HFFc6 (cell line): ENCODE measurements at places on chromosomes 5 and 9. TPM values are rescaled to one million over a fixed set of nuclear protein-coding genes. Genes with fewer than 3 reads are reported as not detected.

- H3K36me3 ChIP-seq: peaks cover 8% of the 10 kb centered on the region
- H3K27ac ChIP-seq: no peak overlapping the region
- DNase-seq: no peak
- no peak overlapping the region for H3K4me3 ChIP-seq
- H3K27me3 ChIP-seq: no peaks in the 10 kb centered on the region
- no peaks in the 10 kb centered on the region for H3K4me1 ChIP-seq
Observed at GRCh38 chr9:129068990-129069861, 11.7 kb upstream of the DOLPP1 start.

- peak overlapping the region; percentile 92 for H3K27ac ChIP-seq
- H3K4me1 ChIP-seq: peaks cover 75% of the 10 kb centered on the region
- peaks cover 2% of the 10 kb centered on the region; the same call in 1 of the 2 replicates for H3K27me3 ChIP-seq
- peak overlapping the region; percentile 39 for H3K4me3 ChIP-seq
- H3K36me3 ChIP-seq: no peaks in the 10 kb centered on the region
Observed at GRCh38 chr5:111948092-111948841, 191.3 kb upstream of the NREP start.

DNA sequence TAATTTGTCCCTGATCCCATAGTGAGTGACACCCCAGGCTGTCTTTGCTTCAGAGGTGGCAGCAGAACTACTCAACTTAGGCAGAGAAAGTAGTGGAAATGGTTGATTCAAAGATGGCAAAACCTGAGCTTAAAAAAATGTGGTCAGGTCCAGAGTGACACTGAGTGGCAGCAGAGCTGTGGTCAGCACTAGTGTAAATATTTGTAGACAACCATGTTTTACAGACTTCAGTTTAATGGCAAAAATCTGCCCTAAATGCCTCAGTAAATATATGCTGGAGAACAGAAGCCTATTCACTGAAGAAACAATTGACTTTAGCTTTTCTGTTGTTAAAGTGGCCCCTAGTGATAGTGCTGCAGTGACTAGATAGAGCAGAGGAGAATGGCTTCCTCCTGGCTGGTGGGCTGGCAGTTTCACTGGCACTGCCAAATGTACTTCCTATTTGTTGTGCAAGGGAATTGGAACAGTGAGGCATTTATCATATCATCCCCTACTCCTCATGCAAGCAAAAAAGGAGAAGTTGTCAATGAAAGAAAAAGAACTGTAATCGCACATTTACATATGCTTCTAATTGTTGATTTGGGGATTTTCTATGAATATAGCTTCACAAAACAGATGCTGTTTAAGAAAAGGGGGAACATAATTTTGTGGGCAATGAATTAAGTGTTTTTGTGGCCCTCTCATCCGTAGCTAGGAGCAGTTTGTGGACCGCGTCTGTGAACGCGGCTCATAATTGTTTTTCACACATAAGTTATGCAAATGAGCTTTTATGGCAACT lies 12.0 kb downstream of the PBX3 start:
- DNase-seq: no peak
- peak overlapping the region; percentile 30 for H3K27ac ChIP-seq
- peak overlapping the region; percentile 71; the same call in 1 of the 2 replicates for H3K4me3 ChIP-seq
- peaks cover 9% of the 10 kb centered on the region for H3K36me3 ChIP-seq
- no peaks in the 10 kb centered on the region for H3K27me3 ChIP-seq
- H3K4me1 ChIP-seq: peaks cover 79% of the 10 kb centered on the region

DNA sequence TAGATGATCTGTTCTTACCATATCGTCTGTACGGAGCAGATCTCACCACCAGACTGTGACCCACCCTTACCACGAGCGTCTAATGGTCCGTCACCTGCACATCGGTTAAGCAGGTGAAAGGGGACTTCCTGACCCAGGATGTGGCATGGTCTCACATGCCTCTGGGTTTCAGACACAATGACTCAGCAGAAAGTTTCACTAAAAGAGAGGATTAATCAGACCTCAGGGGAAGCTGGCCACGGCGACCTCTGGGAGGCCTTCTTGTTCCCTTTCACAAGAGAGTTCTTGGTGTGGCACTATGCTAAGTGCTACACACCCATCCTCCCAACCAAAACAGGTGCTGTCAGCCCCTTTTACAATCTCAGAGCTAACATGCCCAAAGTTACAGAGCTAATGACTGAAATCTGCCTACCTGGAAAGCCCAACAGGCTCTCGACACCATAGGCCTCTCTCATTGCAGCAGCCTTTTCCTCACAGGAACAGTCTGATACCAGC lies 41.6 kb downstream of the ADAMTS12 start:
- DNase-seq: peak; percentile 63
- peak overlapping the region; percentile 61 for H3K4me3 ChIP-seq
- H3K27me3 ChIP-seq: peaks cover 2% of the 10 kb centered on the region; the same call in 1 of the 2 replicates
- peaks cover 77% of the 10 kb centered on the region for H3K4me1 ChIP-seq

DNA sequence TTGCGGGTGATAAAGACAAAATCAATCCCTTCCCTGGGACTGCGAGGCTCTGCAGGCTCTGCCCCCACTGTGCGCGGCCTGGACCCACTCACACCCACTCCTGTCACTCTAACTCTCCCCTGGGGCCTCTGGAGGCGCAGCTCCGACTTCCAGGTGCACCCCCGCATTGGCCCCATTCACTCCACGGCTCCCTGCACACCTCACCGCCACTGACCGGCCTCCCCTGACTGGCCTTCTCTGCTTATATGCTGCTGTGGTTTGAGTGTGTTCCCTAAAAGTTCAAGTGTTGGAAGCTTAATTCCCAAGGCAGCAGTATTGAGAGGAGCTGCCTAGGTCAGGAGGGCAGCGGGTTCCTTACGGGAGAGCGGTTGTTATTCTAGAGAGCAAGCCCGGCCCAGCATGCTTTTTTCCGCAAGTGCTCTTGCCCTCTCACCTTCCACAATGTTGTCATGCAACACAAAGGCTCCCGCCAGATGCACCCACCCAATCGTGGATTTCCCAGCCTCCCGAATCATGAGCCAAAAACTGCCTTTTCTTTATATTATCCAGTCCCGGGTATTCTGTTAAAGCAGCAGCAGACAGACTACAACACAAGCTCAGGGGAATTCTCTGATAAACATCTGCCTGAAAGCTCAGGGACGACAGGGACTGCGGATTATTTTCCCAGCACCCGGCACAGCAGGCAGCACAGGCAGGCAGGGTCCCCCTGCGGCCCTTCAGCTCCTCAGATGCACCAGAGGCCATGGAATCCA lies 73.5 kb upstream of the LRRTM2 start:
- 0 out of 2 replicates have a peak, but pooled peaks cover 5% of the 10 kb centered on the region for H3K4me1 ChIP-seq
- H3K4me3 ChIP-seq: no peak overlapping the region
- H3K27ac ChIP-seq: no peak overlapping the region
- peaks cover 6% of the 10 kb centered on the region for H3K27me3 ChIP-seq

GRCh38 chr5:82352146-82352791 lies 74.1 kb upstream of the RPS23 start:
- peak overlapping the region; percentile 57 for H3K27ac ChIP-seq
- peak overlapping the region; percentile 14; the same call in 1 of the 2 replicates for H3K4me3 ChIP-seq
- H3K27me3 ChIP-seq: no peaks in the 10 kb centered on the region
- no peak for DNase-seq
- no peaks in the 10 kb centered on the region for H3K36me3 ChIP-seq
- peaks cover 62% of the 10 kb centered on the region for H3K4me1 ChIP-seq

DNA sequence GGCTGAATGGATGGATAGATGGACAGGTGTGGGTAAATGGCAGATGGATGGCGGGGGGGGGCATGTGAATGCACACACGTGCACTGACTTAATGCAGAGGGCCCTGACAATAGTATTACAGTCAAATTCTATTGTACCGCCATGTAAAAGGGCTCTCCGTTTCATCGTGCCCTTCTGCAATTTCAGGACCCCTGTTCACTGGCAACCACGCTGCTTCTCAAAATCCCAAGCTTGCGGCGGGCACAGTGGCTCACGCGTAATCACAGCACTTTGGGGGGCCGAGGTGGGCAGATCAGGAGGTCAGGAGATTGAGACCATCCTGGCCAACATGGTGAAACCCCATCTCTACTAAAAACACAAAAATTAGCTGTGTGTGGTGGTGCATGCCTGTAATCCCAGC lies 211.4 kb downstream of the BNC2 start:
- H3K4me1 ChIP-seq: peaks cover 24% of the 10 kb centered on the region

DNA sequence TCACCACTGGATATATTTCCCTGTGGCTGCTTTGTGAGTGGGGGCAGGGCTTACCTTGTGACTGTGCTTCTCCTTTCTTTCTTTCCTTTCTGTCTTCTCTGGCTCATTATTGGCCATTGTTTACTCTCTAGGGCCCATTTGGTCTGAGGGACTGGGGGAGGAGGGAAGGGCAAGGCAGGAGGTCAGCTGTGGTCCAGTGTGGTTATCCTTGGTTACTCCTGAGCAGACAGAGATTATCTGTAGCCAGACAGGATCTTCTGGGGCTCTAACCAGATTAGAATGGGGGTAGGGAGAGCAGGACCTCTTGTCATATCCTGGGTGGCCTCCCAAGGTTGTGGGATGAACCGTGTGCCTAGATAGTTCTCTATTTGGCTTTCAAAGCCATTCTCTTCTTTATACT lies 71.2 kb downstream of the ANKRD55 start:
- H3K27me3 ChIP-seq: peaks cover 10% of the 10 kb centered on the region
- H3K36me3 ChIP-seq: no peaks in the 10 kb centered on the region; the same call in 1 of the 2 replicates
- H3K4me3 ChIP-seq: no peak overlapping the region
- DNase-seq: no peak

IL31RA gene
- 0.18 TPM in 1 of 2 replicates, not detected in the other for total RNA-seq

- DNase-seq: peak; percentile 49
- no peaks in the 10 kb centered on the region for H3K27me3 ChIP-seq
- H3K4me1 ChIP-seq: peaks cover 62% of the 10 kb centered on the region
- H3K27ac ChIP-seq: peak overlapping the region; percentile 46
- H3K4me3 ChIP-seq: no peak overlapping the region
- H3K36me3 ChIP-seq: no peaks in the 10 kb centered on the region
Observed at GRCh38 chr5:169765176-169765996, 128.3 kb downstream of the DOCK2 start.

GRCh38 chr5:51997949-51998348 lies 614.7 kb downstream of the ISL1 start:
- no peak overlapping the region for H3K27ac ChIP-seq
- DNase-seq: no peak
- H3K4me1 ChIP-seq: no peaks in the 10 kb centered on the region
- peaks cover 3% of the 10 kb centered on the region for H3K27me3 ChIP-seq
- no peaks in the 10 kb centered on the region for H3K36me3 ChIP-seq

GRCh38 chr5:73497497-73498056 lies 665 bp upstream of the BTF3 start:
- peak overlapping the region; percentile 96 for H3K4me3 ChIP-seq
- peaks cover 31% of the 10 kb centered on the region for H3K36me3 ChIP-seq
- peak overlapping the region; percentile 99 for H3K27ac ChIP-seq

FGD3 gene
- total RNA-seq: not detected in 3 replicates

DNA sequence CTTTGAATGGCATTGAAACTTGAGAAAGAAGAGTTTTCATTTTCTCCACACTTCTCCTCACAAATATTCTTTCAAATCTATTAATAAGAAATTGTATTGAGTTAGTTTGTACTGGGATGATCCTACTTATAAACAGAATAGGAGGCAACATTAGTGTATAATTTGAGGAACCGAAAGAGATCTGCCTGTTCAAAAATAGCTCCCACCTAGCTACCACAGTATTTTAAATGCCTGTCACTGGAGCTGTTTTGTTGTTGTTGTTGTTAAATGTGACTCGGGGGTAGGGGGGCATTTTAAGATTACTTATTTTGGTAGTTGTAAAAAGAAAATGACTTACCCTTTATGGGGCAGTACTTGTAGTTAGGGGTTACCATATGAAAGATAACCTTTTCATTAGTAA lies 20.1 kb upstream of the HAPLN1 start:
- H3K27me3 ChIP-seq: no peaks in the 10 kb centered on the region
- H3K27ac ChIP-seq: no peak overlapping the region
- no peak overlapping the region for H3K4me3 ChIP-seq
- H3K4me1 ChIP-seq: peaks cover 10% of the 10 kb centered on the region; the same call in 1 of the 2 replicates
- H3K36me3 ChIP-seq: no peaks in the 10 kb centered on the region

GRCh38 chr5:30937070-30937469 lies 256.4 kb upstream of the CDH6 start:
- H3K4me3 ChIP-seq: no peak overlapping the region
- H3K36me3 ChIP-seq: no peaks in the 10 kb centered on the region
- H3K27ac ChIP-seq: no peak overlapping the region
- DNase-seq: no peak
- no peaks in the 10 kb centered on the region for H3K27me3 ChIP-seq

GRCh38 chr5:1067141-1068121 lies 44.4 kb downstream of the SLC12A7 start:
- no peaks in the 10 kb centered on the region for H3K36me3 ChIP-seq
- no peak overlapping the region for H3K27ac ChIP-seq
- no peak for DNase-seq
- H3K4me1 ChIP-seq: no peaks in the 10 kb centered on the region
- H3K27me3 ChIP-seq: peaks cover 9% of the 10 kb centered on the region

DNA sequence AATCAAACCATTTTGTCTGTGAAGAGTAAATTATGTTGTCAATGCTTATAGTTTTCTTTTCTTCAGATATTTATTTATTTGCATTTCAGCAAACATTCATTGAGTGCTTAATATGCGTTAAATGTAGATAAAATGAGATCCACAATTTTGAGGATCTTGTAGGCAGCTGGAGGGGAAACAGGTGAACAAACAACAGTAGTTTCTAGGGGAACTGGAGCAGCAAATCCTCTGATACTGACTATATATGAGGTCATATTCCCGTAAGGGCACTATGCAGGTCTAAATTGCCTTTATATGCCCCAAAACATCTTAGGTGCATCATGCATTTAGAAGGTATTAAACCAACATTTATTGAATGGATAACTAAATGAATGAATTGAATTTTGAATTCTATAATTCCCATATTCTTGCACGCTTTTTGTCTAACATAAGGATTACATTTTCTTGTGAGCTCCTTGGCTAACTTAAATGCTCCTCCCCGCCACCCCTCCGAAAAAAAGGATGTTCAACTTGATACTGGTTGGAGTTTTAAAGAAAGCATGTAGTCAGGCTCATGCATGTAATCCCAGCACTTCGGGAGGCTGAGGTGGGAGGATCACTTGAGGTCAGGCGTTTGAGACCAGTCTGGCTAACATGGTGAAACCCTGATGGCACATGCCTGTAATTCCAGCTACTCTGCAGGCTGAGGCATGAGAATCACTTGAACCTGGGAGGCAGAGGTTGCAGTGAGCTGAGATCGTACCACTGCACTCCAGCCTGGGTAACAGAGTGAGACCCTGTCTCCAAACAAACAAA lies 299.8 kb downstream of the TMEM38B start:
- no peaks in the 10 kb centered on the region for H3K36me3 ChIP-seq
- no peaks in the 10 kb centered on the region for H3K27me3 ChIP-seq
- H3K4me1 ChIP-seq: no peaks in the 10 kb centered on the region
- no peak for DNase-seq

GRCh38 chr5:2135833-2136232 lies 253.1 kb upstream of the IRX4 start:
- H3K4me3 ChIP-seq: no peak overlapping the region
- DNase-seq: no peak
- 0 out of 2 replicates have a peak, but pooled peaks cover 4% of the 10 kb centered on the region for H3K27me3 ChIP-seq
- H3K4me1 ChIP-seq: no peaks in the 10 kb centered on the region
